ENCODE measurements at places on chromosomes 1 and 21.

GRCh38 chr1:195939844-195940243 is 668.4 kb downstream of the KCNT2 start:
- DNase-seq, result no peak

DNA sequence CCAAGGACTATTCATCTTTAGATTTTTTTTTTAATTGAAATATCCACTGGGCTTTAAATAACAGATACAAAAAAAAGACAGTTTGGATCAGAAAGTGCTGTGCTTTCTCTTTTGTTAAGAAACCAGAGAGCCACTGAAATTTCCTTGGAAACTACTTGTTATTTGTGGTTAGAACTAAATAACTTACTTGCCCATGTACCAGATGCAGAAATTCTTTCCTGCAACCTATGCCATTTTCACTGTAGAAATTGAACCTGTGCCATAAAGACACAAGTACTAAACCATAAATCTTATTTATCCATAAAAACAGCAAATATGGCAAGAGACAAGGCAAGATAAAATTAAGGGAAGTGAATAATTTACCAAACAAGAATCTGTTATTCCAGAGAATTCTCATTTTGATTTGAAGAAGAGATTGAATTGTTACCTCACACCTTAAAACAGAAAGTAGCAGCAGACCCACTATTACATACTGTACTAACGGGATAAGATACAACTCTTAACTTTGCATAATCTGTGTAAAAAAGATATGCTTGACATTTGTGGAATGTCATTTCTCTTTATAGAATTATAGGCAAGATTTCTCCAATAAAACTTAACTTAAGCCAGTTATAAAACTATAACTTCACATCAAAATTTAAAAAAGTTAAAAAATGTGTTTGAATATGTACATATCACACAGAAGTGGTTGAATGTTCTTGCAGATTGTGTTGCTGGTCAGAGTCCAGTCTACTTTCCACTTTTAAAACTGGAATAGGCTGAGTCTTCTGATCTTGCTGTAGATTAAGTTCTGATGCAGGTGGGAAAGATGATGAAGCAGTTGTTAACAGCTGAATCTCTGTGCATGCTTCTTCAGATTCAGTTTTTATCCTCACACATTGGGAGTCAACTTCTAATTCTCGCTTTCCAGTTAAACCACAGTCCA is 6.3 kb upstream of the PHTF1 start:
- no peak for DNase-seq

GRCh38 chr1:248596615-248597014 is 885 bp downstream of the OR2T10 start:
- DNase-seq, result no peak

GRCh38 chr1:237878406-237878805 is 12.3 kb downstream of the ZP4 start:
- no peak for DNase-seq

DNA sequence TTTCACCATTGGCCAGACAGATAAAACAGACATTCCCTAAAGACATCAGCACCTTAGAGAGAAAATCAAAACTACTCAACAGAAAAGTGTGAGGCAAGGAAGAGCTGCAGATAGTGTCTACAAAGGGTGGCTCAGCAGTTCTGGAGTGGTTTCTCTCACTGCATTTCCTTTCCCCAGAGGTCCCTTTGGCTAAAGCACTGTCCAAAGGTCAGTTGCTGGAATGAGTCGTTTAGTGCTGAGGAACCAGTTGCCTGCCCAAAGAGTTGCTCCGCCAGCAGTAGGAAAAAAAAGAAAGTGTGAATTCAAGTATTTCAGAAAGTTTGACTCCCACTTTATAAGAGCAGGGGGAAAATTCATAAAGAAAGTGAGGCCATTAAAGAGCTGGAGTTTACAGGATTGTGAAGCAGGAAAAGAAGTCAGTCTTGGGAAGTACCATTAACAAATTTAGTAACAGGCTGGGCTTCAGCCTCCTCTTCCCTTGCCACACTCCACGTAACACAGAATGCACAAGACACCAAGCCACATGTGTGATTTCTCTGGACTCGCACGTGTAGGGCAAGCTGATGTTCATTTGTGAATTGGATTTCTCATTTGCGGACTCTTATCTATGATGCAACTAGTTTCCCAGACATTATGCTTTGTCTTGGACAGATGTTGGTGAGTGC is 122.2 kb downstream of the RUNX1 start:
- DNase-seq, result no peak

GRCh38 chr1:206505702-206506355 is 1.5 kb upstream of the RASSF5 start:
- DNase-seq, result no peak

GRCh38 chr1:91742848-91743292 is 143.1 kb downstream of the TGFBR3 start:
- no peak for DNase-seq

DNA sequence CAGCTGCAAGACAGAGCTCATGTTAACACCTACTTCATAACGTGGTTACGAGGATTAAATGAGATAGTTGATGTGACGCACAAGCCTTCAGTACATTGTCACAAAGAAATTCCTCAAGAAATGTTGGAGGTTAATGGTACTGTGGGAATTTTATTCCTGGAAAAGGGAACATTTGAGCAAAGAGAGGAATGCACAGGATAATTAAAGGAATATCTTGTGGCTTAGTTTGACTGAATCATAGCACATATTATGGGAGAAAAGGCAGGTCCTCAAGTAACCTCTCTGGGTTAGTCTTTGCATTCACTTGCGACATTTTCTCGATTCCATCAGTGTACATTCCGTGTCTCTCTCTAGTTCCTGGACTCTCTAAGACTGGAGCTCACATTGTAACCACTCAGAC is 300.2 kb upstream of the DUSP10 start:
- no peak for DNase-seq

DNA sequence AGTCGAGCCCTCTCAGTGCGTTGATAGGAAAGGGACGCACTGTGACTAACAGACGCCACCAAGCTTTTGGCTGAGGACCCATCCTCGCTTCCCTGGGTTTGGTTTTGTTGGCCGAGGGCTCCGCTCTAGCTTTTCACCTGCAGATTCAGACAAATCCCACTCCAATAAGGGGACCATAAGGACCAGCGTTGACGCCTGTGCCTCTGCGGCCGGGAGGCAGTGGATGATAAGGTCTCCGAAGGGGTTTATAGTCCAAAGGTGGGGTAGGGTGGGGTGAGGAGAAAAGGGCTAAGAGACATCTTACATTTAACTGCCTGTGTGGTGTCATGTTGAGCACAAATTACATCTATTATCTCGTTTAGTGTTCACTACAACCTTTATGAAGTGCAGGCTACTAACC is 760 bp downstream of the PEX14 start:
- DNase-seq, result no peak

- no peak for DNase-seq
Measured at GRCh38 chr1:117143871-117144270, 22.3 kb upstream of the TRIM45 start.

GRCh38 chr21:42681296-42682206 is 28.1 kb downstream of the PDE9A start:
- DNase-seq, result no peak

GRCh38 chr21:26843933-26844257 is 1.3 kb downstream of the ADAMTS1 start:
- DNase-seq, result no peak

GRCh38 chr1:241849345-241849695 is 1.3 kb downstream of the EXO1 start:
- DNase-seq, result no peak
